ENCODE measurements at places on chromosomes 16 and 17.

GRCh38 chr16:10579575-10579964, 828 bp downstream of the EMP2 start:
- no peak for DNase-seq

DNA sequence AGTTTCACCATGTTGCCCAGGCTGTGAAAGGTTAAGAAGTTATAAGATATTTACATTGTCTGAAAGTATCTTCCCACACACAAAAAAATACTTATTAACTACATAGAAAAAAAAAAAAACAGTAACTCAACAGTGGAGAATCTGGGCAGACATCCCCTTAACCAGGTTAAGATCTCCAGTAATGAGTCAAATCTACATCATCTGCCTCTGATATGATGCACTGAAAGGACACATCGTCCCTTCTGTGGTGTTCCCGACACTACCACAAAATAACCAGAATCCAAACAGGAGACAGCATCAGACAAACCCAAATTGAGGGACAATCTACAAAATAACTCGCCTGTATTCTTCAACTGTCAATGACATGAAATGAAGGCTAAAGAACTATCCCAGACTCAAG, 40.0 kb downstream of the CMTM4 start:
- no peak for DNase-seq

- no peak for DNase-seq
These were observed 14.8 kb upstream of the TMEM204 start for GRCh38 chr16:1518626-1519135.

GRCh38 chr16:69328854-69329316, 1.5 kb downstream of the PDF start:
- DNase-seq = peak; percentile 13

DNA sequence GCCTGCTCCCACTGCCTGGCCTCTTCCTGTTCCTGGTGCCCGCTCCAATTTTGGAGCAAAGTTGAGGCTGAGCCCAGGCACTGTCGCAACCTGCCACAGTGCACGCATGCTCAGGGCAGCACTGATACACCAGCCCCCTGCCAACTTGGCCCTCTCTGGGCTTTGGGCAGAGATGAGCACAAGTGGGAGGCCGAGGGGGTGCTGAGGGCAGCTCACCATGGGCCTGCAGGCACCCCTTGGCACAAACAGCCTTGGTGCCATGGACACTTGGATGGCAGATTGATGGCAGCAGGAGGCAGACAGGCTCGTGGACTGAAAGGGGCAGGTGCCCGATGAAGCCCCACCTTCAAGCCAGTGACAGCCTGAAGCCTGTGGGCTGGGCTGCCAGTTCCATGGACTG, 42.9 kb downstream of the PIGL start:
- no peak for DNase-seq
